ENCODE measurements at places on chromosomes 11 and 22.

GRCh38 chr11:46402957-46403902 is 11.7 kb upstream of the CHRM4 start:
- no peak for DNase-seq

DNA sequence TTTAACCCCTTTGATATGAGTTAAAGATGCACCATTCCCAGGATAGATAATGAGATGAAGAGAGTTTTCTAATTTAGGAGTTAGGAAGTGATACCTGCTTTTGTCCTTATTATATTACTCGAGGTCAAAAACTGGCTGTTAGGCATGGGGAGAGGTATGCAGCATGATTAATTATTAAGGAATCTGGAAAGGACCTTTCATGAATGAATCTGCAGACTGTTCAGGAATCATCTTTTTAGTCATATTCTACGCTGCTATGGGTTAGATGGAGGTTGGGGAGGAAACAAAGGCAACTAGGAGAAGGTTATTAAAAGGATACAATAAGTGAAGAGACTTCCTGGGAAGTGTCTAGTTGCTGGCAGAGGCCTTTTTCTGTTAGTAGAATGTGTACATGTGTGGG is 492.4 kb upstream of the CCDC90B start:
- no peak for DNase-seq

DNA sequence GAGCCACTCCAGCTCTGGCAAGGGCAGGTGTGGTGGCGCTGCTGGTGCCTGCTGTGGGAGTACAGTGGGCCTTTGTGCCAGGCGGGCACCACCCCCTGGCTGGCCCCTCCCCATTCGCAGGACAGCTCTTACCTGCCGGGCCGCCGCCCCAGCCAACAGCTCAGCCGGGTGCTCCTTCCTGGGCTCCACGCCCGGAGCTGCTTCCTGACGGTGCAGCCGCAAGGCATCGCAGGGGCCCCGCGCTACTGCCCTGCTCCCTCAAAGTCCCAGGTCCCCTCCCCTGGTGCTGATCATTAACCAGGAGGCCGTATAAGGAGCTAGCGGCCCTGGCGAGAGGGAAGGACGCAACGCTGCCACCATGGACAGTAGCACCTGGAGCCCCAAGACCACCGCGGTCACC is at the start of gene SLC5A1:
Gene SLC5A1 (plus strand): TSS at position 338 of the 400 bp plus-strand sequence. CDS start 21 bp downstream, at position 359.
- no peak for DNase-seq

- no peak for DNase-seq
Observed at GRCh38 chr11:50178737-50179136, 146.1 kb downstream of the OR4C45 start.

GRCh38 chr22:44328762-44329161 is 16.0 kb upstream of the SHISAL1 start:
- no peak for DNase-seq

All from stimulated activated CD4-positive, alpha-beta T cell treated with anti-CD3 and anti-CD28 coated beads, Interleukin-1b, Interleukin-23, amount 100 ng/mL, for 1 hour (primary cell).